HS-27A (cell line): ENCODE measurements at places on chromosomes 2 and 18.

DNA sequence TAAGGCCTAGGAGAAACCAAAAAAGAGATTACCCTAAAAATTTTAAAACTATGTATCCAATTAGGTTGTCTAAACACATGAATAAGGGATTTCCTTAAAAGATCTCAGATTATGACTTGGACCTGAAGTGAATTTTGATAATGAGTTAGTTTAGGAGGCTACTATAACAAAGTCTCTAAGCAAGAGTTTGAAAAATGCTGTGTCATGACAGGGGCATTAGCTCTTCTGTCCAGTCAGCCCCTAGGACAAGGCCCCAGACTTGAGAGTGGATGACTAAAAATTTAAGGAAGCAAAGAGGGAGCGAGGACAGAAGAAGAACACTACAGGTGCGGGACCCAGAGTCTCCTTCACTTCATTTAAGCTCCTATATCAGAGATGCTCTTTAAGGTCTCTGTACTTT is 135.9 kb downstream of the DTNB start:
- DNase-seq = no peak

DNA sequence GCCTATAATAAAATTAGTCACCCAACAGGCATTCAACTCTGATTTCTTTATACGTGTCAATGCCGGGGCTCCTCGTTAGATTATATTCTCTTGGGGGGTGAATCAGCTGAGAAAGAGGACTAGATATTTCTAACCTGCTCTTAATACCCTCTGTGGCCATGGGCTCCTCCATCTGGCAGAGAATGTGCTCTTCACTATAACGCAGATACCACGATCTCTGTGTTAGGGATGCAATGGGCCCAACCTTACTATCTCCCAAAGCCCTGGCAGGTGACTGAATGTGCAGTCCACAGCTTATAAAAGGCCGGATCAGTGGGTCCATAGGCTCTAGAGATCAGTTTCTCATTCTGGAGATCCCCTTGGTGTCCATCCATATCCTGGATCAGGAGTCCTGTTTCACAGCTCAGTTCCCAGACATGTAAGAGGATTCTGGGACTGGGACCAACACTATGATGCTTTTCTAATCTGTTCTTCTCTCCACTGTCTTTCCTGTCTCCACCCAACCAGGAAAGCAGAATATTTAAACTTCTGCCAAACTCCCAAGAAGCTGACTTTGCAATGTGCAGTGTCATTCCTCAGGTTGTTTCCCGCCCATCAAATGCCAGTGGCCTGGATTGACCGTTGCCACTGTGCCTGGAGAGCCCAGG is 71.4 kb upstream of the CELF4 start:
- no peak for DNase-seq

GRCh38 chr2:44107086-44107740 is 61.5 kb upstream of the PPM1B start:
- DNase-seq = no peak

- DNase-seq = no peak
Observed at GRCh38 chr2:85781013-85781332, 27.2 kb downstream of the ATOH8 start.

GRCh38 chr2:96116879-96117533 is 635 bp upstream of the ADRA2B start:
- DNase-seq = no peak

- DNase-seq = no peak
Observed at GRCh38 chr2:20137131-20137571, 85.7 kb upstream of the LAPTM4A start.

GRCh38 chr2:189860161-189860560 is 75.9 kb downstream of the PMS1 start:
- DNase-seq = no peak

- no peak for DNase-seq
Observed at GRCh38 chr18:35130236-35130635, 89.0 kb downstream of the MAPRE2 start.

DNA sequence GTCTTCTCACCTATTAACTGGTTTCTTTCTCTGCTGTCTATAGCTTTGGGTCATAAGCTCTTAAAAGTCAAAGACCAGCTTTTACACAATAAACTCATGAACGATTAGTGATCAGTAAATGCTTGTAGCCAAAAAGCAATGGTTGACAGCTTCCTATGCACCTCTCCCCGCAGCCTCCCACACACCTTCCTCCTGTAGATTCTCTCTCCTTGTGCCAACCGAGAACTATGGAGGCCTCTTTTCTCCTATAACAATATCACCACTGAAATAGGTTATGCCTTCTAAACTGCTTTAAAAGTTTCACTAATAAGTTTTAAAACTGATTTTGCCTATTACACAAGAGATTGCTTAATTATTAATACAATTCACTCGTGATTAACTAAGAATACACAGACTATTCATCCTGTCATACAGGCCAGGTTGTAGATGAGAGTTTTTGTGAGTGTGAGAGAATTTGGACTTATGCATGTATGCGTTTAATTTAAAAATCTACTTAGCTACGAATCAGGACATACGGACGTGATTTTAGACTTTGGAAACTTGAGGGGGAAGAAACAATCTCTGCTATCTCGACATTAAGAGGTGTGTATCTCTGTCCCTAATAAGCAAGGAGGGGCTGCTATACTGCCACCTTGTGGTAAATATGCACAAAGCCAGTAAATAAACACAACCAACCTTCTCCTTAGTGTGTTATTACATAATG is 229.1 kb upstream of the RBBP8 start:
- peak; percentile 48 for DNase-seq

DNA sequence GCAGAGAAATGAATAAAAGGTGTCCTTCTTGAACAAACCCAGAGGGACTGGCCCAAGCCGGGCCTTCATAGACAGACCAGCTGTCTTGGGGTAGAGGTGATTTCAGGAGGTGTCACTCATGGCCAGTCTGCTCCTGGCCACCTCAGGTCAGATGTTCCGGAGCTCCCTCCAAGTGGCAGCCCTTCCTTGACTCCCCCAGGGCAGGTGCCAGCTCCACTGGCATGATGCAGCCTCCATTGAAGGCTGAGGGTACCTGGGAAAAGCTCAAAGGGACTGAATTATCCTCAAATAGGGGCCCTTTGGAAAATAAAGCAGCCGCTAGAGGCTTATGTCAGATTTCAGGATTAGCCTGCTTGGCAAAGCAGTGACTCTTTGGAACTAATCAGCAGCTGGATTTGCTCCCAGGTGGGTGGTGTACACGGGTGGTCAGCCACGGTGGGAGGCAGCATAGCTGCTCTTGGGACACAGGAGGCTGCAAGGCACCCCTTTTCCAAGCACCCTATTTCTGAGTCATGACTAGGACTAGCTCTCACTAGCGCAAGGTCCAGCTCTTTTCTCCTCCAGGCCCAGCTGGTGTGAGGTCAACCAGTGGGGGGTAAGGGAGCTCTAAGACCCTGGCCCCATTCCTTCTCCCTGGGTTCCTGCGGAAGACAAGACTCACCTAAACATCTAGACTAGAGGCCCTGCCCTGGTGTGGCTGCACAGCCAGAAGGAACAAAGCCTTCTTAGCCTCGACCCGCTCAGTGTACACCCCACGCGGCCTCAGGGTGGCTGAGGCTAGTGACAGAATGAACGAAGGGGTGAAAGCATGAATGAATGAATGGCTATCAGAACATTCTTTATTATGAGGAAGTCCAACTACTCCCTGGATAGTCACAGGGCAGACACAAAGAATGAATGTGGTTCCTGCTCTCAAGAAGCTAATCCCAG is 29.3 kb downstream of the HS1BP3 start:
- DNase-seq = no peak

- DNase-seq = no peak
Observed at GRCh38 chr2:205617905-205618304, 64.4 kb upstream of the NRP2 start.

GRCh38 chr2:6011921-6012320 is 319.7 kb downstream of the SOX11 start:
- DNase-seq = no peak

- no peak for DNase-seq
Observed at GRCh38 chr2:36528766-36529392, 69.1 kb downstream of the FEZ2 start.

DNA sequence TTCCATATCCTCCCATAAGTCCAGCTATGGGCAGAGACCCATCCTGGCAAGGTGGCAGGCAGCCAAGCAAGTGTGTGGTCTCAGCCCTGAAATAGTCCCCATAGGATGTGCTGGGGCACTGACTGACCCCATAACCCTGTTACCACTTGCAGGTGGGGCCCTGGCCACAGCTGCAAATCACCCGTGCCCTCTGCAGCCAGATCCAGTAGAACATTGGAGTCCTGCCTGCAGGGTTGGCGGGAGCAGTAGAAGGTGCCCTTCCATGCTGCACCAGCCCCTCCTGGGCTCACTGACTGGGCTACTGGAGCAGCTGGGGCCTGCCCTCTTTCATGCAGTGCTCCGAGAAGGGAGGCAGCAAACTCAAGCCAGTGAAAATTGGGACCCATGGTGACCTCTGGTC is 112.6 kb upstream of the MCFD2 start:
- no peak for DNase-seq

DNA sequence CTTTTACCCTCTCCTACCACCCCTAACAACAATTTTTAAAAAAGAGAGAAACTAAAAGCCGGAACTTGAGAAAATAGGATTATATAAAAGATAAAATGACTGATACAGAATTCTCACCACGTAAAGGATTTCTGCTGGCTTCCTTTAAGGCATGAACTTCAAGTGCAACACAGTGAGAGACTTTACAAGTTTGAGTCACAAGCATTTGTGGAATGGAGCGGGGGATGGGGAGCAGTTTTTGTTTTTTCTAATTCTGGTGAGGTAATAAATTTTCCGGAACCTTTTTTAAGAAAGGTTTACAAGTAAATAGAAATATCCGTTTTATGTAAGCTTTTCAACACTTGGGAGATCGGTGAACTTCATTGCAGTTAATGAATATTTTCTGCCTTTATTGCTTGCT is 1.8 kb upstream of the CDH2 start:
- no peak for DNase-seq

- no peak for DNase-seq
Observed at GRCh38 chr18:58526425-58527284, 102.2 kb downstream of the ALPK2 start.

DNA sequence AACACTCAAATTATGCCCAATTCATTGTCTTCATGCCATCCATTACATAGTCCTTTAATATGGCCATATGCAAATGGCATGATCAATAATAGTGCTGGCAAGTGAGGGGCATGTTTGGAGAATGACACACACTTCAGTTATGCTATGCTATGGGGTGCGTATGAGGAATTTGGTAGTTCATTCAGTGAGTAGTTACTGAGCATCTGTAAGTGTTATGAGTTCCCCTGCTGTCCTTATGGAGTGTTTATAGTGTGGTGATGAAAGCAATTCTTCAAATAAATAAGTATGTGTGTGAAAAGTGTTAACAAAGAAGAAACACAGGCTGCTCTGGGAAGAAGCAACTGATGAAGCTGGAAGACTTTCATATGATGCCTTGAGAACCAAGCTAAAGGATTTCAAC is 383.7 kb upstream of the SLC14A2 start:
- DNase-seq = no peak

DNA sequence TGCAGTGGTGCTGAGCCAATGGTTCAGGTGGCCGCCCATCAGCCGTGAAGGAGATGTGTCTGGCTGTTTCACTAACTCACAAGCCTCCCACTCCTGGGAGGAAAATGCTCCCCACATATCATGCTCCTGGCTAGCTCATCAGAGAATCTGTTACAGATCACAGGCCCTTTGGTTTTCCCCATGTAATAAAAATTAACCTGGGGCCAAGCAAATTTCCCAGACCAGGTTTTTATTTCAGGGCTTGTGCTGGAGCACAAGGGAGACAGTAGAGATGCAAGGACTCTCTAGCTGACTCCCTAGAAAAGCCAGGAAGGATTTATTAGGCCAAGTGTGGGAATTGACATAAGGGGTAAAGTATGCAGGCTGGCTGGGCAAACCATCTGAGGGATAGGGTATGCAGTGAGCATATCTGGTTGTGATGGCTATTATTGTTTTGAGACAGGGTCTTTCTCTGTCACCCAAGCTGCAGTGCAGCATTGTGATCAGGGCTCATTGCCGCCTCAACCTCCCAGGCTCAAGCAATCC is 40.6 kb upstream of the CCBE1 start:
- DNase-seq = no peak

DNA sequence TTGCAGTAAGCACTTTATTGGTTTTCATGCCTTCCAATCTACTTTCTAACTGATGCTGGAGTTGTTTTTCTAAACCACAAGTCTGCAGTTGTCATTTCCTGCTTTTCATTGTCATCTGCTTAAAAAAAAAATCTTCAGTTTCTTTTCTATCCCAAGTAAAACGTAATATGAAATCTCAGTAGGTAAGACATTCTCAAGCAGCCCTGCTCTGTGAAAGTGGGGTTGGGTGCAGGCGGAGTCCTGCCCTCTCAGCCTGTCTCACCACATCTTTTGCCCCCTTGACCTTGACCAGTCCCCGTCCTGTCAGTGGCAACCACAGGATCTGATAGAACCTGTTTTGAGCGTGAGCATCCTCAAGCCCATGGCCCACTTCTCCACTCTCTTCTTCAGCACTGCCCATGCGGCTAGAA is 80.0 kb upstream of the CPO start:
- DNase-seq = no peak

GRCh38 chr2:72144274-72144631 is 3.4 kb downstream of the CYP26B1 start:
- no peak for DNase-seq

DNA sequence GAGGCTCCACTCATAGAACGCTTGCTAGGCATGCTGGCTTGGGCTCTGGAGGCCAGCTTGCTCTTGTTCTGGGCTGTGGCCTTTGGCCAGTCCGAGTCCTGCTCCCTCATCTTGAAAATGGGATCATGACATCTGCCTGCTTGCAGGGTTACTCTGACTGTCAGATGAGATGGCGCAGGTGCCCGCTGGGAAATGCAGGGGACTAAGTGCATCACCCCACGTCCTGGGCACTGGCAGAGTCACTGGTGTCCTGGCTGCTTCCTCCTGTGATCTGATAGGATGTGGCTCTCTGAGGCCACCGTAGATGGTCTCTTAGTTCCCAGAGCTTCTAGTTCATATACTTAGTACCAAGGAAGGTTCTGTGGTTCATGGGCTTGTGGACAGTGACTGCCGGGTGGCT is 18.5 kb downstream of the LDLRAD4 start:
- DNase-seq = no peak

- DNase-seq = peak; percentile 62
Observed at GRCh38 chr2:170554278-170554955, 160.7 kb upstream of the SP5 start.

GRCh38 chr2:171307560-171307959 is 126.2 kb downstream of the METTL8 start:
- no peak for DNase-seq

DNA sequence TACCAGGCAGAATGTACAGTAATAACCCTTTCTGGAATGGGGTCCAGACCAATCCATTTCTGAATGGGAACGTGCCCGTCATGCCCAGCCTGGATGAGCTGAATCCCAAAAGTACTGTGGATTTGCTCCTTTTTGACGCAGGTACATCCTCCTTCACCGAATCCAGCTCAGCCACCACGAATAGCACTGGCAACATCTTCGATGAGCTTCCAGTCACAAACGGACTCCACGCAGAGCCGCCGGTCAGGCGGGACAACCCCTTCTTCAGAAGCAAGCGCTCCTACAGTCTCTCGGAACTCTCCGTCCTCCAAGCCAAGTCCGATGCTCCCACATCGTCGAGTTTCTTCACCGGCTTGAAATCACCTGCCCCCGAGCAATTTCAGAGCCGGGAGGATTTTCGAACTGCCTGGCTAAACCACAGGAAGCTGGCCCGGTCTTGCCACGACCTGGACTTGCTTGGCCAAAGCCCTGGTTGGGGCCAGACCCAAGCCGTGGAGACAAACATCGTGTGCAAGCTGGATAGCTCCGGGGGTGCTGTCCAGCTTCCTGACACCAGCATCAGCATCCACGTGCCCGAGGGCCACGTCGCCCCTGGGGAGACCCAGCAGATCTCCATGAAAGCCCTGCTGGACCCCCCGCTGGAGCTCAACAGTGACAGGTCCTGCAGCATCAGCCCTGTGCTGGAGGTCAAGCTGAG is 89.6 kb downstream of the SH3BP4 start:
- DNase-seq = no peak
